ENCODE measurements at places on chromosomes 11 and 22.

GRCh38 chr22:37479196-37479595, 7.0 kb downstream of the MFNG start:
- no peak for DNase-seq

GRCh38 chr22:44445307-44445680, 52.7 kb downstream of the RTL6 start:
- no peak for DNase-seq

DNA sequence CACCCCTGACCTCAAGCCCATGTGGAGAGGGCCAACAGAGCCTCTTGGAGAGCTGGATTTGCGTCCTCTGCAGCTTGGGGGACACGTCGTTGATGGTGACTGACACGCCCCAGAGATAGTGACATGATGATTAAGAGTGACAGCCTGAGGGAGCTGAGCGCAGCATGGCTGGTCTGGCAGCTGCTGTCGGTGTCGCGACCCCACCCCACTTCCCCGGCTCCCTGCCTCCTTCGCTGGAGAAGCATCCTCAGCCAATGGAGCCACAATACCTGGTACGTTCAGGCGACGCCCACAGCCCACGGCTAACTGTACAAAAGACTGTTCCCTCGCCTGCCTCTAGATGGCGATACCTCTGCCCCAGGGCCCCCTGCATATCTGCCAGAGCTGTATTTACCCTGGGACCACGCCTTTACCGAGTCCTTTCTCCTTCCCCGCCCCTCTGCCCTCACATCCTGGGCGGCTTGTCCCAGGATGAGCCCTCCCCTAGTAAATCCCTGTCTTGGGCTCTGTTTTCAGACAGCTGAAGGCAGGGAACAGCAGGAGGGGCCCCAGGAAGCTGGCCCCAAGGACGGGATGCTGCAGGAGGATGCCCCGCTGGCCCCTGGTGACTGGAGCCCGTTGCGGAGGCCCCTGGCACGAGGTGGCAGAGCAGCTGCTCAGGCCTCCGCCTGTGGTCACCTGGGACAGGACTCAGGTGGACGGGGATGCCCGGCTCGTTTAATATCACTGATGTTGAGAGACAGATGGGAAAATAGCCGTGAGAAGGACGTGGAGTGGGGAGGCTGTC, 90.6 kb downstream of the RPS6KA4 start:
- DNase-seq, result peak; percentile 91

- no peak for DNase-seq
Measured at GRCh38 chr11:12123273-12123672, 12.9 kb downstream of the MICAL2 start.

DNA sequence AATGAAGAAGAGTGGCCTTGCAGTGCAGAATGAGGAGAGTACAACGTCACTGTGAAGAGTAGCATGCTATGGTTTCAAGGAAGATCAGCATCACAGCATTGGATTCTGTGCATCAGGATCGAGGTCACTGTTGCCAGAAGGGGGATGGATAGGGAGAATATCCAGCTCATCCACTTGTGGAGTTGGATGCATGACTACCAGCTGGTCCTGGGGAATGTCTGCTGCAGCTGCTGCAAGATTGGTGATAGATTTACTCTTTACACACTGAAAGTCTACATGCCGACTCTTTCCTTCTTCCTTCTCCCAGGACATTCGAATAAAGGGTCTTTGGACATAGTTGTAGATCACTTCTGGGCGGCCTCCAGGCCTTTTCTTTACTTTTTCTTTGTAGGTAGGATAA, 74.3 kb downstream of the BTBD10 start:
- DNase-seq, result no peak

All from Kasumi-1 (cell line).